ENCODE measurements at places on chromosomes 6 and 20.
A peak's percentile ranks its signal among the peaks of the same experiment; 100 is the strongest.

DNA sequence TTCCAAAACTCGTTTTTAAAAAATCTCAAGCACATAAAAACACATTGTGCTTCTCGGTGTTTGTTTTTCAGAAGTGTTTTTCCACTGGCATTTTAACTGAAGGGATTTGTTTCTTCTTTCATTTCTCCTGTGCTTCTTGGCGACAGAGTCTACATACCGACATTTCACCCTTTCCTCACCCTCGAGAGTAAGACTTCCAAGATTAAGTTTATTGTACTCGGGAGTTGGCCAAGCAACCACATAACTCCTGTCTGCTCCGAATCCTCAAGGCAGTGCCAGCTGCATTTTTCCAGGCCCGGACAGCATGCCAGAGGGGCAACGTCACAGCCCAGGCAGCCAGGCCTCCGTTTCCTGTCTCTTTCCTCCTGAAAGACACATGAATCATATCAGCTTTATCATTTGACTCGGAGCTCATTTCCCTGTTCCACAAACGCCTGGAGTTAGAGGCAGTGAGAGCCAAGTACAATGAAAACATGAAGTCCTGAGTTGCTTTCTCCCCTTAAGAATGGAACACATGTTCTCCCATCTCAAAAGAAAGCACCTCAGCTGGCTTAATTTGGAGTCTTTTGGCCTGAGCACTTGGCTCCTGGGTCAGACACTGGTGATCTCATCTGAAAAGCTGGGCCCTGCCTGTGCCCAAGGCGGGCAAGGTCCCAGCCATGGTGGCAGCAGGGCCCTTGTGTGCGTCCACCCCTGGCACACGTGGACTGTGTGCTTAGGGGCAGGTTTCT is 23.2 kb upstream of the FAM50B start:
- no peak for DNase-seq

DNA sequence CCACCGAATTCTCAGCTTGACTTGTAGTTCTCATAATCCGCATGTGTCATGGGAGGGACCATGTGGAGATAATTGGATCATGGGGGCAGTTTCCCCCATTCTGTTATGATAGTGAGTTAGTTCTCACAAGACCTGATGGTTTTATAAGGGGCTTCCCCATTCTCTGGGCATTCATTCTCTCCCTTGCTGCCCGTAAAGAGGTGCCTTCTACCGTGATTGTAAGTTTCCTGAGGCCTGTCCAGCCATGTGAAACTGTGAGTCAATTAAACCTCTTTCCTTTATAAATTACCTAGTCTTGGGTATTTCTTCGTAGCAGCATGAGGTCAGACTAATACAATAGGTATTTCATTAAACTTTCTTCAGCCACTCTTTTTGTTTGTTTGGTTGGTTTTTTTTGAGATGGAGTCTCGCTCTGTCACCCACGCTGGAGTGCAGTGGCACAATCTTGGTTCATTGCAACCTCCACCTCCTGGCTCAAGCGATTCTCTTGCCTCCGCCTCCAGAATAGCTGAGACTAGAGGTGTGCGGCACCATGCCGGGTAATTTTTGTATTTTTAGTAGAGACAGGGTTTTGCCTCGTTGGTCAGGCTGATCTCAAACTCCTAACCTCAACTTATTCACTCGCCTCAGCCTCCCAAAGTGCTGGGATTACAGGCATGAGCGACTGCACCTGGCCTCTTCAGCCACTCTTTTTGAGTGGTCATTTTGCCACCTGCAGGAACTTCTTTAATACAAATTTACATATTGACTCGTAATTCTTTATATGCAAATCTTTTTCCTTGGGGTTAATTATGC is 36.3 kb downstream of the GSTA2 start:
- no peak for DNase-seq

DNA sequence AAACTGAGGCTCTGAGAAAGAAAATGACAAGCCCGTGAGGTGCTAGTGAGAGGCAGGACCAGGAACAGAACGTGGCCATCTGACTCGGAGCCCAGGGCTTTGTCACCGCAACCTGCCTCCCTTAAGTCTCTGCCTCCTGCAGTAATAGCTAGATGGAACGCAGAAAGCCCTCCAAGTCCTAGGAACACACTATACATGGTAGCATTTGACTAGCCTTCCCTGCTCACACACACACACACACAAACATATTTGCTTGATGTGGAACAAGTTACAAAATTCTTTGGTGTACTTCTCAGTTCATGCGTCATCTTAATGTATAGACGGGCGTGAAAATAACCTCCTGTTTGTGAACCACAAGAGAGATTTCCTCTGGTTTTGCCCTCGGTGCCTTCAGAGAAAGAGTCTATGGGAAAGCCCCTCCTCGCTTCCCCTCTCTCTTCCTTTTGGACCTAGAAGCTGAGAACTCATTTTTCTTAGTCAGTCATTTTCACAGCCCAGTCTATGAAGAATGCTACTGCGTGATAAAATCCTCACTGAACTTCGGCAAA is 38.8 kb downstream of the C6orf52 start:
- DNase-seq, result peak; percentile 44

GRCh38 chr6:2375443-2375842 is 130.0 kb upstream of the GMDS start:
- DNase-seq, result no peak

DNA sequence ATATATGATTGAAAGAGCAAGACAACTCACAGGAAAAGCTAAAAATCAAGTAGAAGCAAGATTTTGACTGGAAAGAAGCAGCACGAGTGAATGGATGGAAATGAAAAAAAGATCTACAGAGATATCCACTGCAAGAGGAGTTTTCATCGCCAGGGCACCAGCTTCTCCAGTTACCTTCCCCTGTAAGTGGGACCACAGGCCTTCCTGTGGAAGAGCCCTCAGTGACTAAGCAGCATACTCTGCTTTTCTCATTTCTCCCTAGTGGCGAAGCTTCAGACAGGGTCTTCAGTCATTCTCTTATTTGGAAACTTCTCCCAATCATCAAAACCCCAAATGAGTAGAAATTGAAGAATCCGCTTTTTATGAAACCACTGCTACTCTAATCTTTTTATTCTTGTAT is 40.5 kb downstream of the ADGRB3 start:
- no peak for DNase-seq

- DNase-seq, result no peak
Measured at GRCh38 chr6:100062621-100063020, 68.6 kb upstream of the MCHR2 start.

- no peak for DNase-seq
Measured at GRCh38 chr20:2507464-2507863, 1.3 kb downstream of the ZNF343 start.

DNA sequence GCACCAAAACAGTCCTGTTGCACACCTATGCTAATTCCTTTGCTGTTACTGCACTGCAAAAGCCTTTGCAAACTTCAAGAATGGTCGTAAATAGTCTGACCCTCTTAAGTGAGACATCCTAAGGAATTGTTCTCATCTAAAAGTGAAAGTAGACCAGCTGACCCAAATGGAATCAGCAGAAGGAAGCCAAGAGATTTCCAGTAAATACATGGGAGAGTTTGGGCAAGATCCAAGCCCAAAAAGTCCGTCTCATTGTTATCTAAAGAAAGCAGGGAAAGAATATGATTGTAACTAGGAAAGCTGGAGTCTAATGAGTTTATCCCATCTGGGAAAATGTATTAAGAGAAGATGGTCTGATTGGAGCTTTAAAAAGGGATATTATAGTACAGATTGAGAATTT is 43.0 kb upstream of the HIVEP1 start:
- no peak for DNase-seq

GRCh38 chr20:14878676-14879019 is 541.2 kb upstream of the FLRT3 start:
- DNase-seq, result no peak

DNA sequence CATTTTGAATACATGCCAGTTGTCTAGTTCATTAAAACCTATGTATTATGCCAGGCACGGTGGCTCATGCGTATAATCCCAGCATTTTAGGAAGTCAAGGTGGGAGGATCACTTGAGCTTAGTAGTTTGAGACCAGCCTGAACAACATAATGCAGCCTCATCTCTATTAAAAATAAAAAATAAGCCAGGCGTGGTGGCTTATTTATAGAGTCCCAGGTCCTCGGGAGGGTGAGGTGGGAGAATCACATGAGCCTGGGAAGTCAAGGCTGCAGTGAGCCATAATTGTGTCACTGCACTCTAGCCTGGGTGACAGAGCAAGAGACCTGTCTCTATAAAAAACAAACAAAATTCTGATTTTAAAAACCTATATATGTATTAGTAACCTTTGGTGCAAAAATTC is 27.5 kb downstream of the ORC3 start:
- no peak for DNase-seq

DNA sequence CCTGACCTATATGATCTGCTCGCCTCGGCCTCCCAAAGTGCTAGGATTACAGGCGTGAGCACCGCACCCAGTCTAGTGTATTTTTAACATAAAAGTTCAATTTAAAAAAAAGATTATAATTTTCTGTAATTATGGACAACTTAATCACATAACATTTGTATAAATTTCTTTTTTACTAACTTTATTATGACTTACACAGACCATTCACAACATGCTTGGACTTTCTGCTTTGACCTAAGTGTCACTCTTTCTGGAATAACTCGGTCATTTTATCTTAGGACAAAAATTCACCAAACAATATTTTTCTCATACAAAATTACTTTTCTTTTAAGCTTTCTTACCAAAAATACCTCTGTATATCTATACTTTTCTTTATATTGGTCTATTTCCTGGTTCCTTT is 15.4 kb upstream of the IL22RA2 start:
- DNase-seq, result no peak

- DNase-seq, result no peak
Measured at GRCh38 chr6:101462576-101462975, 69.1 kb downstream of the GRIK2 start.

GRCh38 chr6:17389274-17389847 is 4.0 kb upstream of the CAP2 start:
- no peak for DNase-seq

- DNase-seq, result no peak
Measured at GRCh38 chr6:94227741-94228140, 808.4 kb upstream of the EPHA7 start.

DNA sequence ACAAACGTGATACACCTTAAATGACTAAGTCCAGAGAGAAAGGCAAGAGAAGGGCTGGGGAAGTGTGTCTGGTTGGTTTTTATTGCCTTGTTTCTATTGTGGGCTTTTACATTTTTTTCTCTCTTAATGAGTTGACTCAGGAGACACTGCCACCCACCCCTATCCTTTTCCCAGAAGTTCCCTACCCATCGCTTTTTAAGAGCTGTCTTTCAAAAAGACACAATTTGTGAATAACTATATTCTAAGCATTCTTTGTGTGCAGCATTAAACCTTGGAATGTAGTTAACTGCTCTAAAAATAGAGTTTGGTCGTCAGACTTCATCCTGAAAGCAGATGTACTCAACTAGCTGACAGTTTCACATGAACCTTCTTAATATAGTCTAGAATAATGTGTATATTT is 174.9 kb downstream of the ISM1 start:
- DNase-seq, result no peak

DNA sequence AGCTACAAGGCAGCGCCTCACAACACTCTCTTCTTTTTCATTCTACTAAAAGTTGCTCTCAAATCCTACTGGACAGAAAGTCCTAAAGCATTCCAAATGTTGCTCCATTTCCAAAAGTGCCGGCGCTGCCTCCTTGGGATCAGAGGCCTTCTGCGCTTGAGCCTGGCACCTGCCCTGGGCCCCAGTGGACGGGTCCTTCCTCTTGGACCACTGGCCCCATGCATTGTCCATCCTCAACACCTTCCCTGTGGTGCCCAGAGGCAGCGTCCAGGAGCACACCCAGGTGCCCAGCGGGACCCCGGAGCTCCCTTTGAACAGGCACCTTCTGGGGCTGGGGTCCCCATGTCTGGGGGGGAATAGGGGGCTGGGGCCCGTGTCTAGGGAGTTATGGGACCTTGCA is 205.2 kb downstream of the ERMARD start:
- peak; percentile 25 for DNase-seq

GRCh38 chr6:128209771-128210170 is 308.9 kb upstream of the THEMIS start:
- DNase-seq, result no peak

- DNase-seq, result no peak
Measured at GRCh38 chr6:147734151-147734550, 225.7 kb downstream of the SAMD5 start.

GRCh38 chr6:27293436-27294098 is 18.5 kb downstream of the POM121L2 start:
- no peak for DNase-seq

- DNase-seq, result no peak
Measured at GRCh38 chr20:43185901-43186300, 3.8 kb downstream of the PTPRT start.

DNA sequence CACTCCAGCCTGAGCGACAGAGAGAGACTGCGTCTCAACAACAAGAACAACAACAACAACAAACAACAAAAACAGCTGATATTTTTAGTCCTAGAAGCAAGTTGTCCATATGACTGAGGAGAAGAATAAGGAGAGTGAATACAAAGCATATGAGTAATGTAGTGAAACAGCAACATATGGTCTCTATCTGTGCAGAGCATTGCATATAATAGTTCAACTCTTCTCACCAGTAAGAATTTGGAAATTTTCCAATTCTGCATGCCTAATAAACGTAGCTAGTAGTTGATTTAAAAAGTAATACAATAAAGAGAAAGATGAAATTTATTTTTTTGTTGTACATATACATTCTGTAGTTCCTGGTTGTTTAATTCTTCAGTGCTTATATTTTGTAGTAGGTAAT is 129.7 kb upstream of the FAM83B start:
- no peak for DNase-seq

- no peak for DNase-seq
Measured at GRCh38 chr6:38987503-38987902, 61.1 kb upstream of the GLP1R start.

DNA sequence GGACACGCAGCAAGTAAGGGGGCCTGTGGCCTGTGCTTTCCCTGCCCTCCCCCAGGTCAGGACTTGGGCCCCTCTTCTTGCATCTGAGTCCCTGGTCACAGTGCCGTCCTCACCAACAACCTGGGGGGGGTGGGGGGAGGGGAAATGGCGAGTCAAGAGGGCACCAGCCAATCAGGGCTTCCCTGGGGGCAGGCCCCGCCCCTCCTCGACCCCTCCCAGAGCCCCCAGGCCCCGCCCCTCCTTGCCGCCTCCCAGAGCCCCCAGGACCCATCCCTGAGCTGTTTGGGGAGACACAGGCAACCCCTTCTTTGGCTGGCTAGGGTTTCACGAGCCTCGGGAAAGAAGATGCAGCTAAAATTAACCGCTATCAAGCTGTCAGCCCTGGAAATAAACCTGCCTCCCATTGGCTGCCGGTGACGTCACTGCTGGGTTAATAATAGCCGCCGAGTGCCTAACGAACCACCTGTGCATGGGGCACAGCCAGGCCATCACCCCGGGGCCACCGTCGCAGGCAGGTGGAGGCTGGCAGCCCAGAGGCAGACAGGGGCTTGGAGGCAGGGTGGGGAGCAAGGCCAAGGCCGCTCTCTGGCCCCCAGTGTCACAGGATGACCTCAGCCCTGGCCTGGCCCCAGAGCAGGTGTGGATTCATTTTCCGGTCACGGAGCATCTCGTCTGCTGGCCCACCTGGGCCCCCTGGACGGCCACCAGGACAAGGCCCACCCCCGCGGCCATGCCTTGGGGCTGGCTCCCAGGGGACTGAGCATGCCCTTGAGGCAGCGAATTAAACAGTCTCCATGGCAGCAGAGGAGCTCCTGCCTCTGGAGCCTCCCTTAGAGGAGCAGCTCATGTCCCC is 3.2 kb upstream of the EEF1A2 start:
- no peak for DNase-seq

- no peak for DNase-seq
Measured at GRCh38 chr6:5995658-5995948, 11.1 kb downstream of the NRN1 start.

All from activated CD8-positive, alpha-beta memory T cell treated with anti-CD3 and anti-CD28 coated beads, Interleukin-2, amount 10 ng/mL, durations not matched to agents 7 days and 5 days (primary cell).